ENCODE measurements at places on chromosomes 11 and 22. TPM values are rescaled to one million over a fixed set of nuclear protein-coding genes. Genes with fewer than 3 reads are reported as not detected.

DGCR6 gene
- 0.80 TPM for total RNA-seq

C11orf86 gene
- not detected for total RNA-seq

CASP4 gene
- 91.9 TPM for total RNA-seq

THY1 gene
- 10.3 TPM for total RNA-seq

LRRC4C gene
- total RNA-seq = not detected

PRAME gene
- not detected for total RNA-seq

WT1 gene
- not detected for total RNA-seq

ACR gene
- total RNA-seq = not detected

DCDC1 gene
- not detected for total RNA-seq

TP53AIP1 gene
- total RNA-seq = not detected

PPP6R2 gene
- 54.9 TPM for total RNA-seq

CLCF1 gene
- total RNA-seq = 0.39 TPM

Data from T-helper 2 cell treated with Interferon-gamma antibody and Interleukin-4, amounts not matched to agents 100 ng/mL and 5 ng/mL, for 36 hours (primary cell).